Upper lobe of left lung (tissue), 6 donors: ENCODE measurements at places on chromosomes 2 and 18. TPM values are rescaled to one million over a fixed set of nuclear protein-coding genes. Genes with fewer than 3 reads are reported as not detected.

NPAS2 gene
- total RNA-seq = 52.5 TPM

DNA sequence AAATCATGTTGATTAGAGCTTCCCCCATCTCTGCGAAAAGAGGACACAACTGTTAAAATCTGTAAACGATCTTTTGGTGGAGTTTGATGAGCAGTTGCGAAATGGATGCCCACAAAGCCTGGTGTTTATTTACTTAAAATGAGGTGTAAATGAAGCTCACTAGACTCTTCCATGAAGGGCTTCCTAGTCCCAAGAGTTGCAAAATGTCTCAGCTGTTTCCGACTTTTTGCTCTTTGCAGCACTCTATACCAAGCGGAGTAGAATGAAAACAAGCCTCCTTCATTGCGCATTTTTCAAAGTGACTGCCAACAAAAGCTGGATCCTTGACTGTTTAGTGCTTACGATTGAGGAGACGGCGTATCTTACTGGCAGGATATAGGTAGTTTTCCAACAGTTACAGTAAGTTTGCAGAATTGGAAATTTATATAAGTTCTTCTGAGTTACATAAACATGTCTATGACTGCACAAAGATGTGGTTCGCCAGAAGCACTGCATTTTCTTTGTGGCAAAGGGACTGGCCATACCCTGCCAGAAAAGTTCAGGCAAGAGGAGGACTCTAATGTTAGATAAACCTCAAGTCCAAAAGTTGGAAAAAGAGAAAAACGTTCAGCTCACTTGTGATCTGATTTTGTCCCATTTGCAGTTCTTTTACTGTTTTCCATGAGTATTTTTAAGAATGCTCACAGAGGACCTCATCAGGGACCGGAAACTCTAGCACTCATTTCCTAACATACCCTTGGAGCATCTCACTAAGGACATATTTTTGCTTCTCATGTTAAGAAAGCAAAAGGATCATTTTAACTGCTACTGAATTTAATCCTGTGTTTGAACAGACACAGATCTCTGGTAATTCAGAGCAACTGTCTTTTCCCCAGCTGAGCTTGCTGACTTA lies 42.7 kb downstream of the COLEC12 start:
- peak; percentile 45 for DNase-seq

DNA sequence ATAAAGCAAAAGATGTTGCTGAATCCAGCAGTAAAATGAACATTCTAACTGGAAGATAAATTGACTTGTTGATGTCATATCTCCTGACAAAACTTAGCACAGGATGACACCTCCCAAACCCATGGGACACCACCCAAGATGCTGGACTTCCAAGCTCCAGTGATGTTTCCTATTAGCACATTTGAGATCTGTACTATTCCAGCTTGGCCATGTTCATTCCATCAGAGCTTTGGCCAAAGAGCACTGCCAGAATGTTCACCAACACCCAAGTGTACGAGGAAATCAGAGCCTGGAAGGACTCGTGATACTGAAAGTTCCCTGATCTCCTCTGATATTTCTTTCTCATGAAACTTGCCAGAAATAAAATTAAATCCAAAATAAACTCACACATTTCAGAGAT lies 44.7 kb downstream of the PID1 start:
- DNase-seq = no peak

DNA sequence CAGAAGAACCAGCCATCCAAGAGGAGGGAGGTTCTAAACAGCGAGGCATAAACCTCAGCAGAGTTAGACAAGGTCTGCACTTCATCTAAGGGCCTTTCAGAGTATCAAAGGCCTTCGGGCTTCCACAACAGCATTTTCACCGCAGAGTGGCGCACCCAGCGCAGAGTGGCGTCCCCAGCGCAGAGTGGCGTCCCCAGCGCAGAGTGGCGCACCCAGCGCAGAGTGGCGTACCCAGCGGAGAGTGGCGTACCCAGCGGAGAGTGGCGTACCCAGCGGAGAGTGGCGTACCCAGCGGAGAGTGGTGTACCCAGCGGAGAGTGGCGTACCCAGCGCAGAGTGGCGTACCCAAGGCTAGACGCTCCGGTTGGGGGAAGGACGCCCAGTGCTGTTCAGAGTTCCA lies 137.9 kb downstream of the ZNF516 start:
- DNase-seq = no peak

DNA sequence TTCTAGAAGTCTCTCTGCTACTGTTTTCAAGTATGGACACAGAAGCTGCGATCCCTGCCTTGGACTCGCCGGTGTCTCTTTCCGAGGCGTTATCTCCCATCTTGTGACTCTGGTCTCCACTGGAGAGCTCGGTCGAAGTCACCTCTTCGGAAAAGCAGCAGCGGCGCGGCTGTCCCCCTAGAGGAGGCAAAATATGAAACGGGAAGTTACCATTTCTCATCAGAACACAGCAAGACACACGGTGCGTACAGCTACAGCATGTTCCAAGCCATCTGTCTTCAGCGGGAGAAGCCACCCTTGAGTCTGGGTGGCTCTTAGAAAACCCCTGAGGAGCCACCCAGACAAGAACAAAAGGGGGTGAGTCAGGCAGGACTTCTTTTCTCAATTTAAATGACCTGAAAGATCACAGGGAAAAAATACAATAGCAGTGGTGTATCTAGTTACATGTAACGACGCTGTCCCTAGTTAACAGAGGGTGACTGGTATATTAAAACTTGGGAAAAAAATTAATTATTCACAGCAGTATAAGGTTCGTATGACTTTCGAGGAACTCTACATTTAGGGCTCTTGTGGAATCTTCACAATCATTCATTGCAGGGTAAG lies 114.8 kb downstream of the ZNF516 start:
- no peak for DNase-seq
